ENCODE measurements at places on chromosomes 2 and 18.
A peak's percentile ranks its signal among the peaks of the same experiment; 100 is the strongest.

GRCh38 chr2:61718965-61719364 is 134.9 kb downstream of the FAM161A start:
- DNase-seq, result no peak

GRCh38 chr2:126850940-126851339 is 47.8 kb upstream of the TEX51 start:
- DNase-seq, result no peak

- DNase-seq, result peak; percentile 8
Observed at GRCh38 chr18:51668101-51668500, 470.6 kb upstream of the MEX3C start.

GRCh38 chr2:96819128-96819875 is 3.2 kb downstream of the CNNM3 start:
- no peak for DNase-seq

- no peak for DNase-seq
Observed at GRCh38 chr2:173058097-173058496, 17.5 kb upstream of the MAP3K20 start.

DNA sequence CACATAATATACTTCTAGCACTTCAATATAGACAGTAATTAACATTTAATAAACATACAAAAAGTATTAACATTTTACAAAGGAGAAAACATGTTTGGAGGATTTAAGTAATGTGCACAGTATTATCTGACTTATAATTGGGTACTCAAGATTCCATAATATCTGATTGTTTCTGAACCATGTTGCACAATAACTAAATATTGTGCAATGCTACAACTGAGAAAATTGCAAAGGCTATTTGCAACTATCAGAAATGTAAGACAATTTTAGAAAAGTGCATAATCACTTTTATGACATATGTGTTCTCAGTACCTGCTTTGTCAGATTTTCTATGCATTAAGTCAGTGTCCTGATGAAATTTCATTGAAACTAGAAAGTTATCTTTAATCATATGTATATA is 934.6 kb downstream of the SOCS6 start:
- DNase-seq, result no peak

- no peak for DNase-seq
Observed at GRCh38 chr2:165524720-165525119, 55.2 kb downstream of the CSRNP3 start.

DNA sequence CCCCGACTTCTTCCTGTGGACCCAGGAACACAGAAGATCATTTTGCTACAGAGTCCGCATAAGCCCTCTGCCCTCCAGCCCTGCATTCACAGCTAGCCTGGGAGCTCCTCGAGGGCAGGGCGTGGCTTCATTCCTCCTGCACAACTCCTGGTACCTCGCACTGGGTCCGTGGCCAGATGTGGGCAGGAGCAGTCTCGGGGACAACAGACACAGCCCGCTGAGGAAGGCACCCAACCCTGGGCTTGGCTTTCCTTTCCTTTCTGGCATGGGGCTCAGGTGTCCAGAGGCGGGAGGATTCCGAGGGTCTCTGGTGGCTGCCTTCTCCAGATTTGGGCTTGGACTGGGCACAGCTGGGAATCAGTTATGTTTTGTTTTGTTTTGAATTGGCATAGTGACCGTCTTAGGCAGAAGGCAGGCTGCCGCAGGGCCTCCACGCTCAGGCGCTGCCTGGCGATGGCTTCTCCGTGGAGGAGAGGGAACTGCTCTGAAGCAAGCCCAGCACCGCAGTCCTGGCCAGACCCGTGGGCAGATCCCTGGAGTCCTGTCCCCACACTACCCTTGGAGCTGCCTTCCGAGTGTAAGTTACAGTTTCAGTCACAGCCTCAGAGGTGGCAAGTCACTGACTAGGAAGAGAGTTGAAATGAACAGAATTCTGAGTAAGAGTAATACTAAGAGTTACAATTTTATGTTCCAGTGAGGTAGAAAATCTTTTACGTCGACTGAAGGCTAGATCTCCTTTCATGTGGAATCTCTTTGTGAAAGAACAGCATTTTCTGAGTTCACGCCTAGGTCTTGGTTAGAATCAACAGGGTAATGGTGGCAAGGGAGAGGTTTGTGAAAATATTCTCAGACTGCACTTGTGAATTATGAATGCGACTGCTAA is 47.9 kb downstream of the LDLRAD4 start:
- DNase-seq, result no peak

DNA sequence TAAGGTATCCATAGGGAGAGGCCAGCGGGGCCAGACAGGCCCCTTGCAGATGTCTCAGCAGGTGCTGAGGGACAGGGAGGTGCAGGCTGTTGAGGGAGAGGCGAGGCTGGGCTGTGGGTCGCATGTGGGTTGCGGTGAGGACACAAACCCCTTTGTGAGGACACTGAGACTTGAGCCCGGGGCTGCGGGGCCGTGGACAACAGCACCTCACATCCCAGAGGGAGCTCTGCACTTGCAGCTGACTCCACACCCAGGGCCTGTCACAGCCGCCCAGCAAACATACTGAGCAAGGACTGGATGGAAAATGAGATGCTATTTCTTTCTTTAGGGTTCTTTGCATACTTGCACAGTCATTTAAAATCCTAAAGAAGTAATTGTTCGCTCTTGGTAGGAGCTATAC is 95.3 kb upstream of the NFATC1 start:
- DNase-seq, result no peak

GRCh38 chr2:238475034-238475433 is 48.3 kb downstream of the ASB1 start:
- no peak for DNase-seq

DNA sequence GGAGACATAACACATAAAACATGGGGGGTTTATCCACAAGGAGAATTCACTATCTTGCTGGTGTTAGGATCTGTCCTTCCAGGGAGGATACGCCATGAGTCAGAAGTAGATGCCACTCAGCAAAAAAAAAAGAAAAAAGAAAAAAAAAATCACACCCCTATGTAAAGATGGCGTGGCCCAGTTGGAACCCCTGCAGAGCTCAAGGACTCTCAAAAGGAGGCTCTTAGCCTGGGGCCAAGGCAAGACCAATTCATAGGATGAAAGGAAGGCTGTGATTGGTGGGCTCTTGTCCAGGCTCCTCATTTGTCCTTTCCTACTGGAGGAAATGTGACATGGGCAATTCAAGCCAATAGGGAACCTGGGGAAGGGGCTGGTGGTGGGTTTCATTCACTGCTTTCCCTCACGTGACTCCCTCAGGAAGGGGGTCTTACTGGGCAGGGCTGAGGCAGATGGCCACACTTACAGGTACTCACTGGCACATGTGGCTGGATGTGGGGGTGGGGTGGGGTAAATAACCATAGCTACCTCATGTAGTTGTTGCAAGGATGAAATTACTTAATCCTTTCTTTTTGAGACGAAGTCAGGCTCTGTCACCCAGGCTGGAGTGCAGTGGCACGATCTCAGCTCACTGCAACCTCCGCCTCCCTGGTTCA is 38.7 kb upstream of the HAAO start:
- no peak for DNase-seq

- no peak for DNase-seq
Observed at GRCh38 chr2:193679847-193680246, 1485.1 kb upstream of the TMEFF2 start.

- DNase-seq, result no peak
Observed at GRCh38 chr18:23900994-23901393, 113.6 kb upstream of the TTC39C start.

DNA sequence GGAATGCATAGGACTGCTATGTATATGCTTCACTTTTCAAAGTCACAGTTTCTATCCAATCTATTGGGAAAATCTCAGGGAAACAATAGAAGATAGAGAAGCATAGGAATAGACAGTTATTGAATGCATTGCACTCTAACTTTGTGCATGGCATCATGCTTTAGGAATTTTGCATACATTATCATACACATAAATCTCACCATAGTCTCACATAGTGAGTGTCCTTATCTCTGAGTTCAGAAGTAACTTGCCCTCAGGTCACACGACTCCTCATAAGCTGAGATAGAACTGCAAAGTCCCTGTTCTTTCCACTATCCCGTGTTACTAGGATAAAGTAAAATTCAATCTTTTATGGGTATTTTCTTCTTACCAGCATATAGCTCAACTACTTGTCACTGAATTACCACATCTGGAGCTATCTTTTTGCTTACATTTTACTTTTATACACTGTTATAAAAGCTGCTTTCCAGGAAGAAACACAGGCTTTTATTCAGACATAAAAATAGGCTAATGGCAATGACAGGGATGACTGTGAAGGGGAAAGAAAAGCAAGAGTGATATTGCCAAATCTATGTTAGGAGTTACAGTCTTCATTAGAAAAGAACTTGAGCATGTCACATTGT is 666.9 kb downstream of the XIRP2 start:
- DNase-seq, result no peak

All from CD4-positive, alpha-beta T cell treated with Interleukin-17A for 1 hour (primary cell).